Activated CD4-positive, alpha-beta T cell treated with anti-CD3 and anti-CD28 coated beads, Interleukin-2, amount 50 U/mL, for 24 hours (primary cell): ENCODE measurements at places on chromosomes 4 and X.
A peak's percentile ranks its signal among the peaks of the same experiment; 100 is the strongest.

DNA sequence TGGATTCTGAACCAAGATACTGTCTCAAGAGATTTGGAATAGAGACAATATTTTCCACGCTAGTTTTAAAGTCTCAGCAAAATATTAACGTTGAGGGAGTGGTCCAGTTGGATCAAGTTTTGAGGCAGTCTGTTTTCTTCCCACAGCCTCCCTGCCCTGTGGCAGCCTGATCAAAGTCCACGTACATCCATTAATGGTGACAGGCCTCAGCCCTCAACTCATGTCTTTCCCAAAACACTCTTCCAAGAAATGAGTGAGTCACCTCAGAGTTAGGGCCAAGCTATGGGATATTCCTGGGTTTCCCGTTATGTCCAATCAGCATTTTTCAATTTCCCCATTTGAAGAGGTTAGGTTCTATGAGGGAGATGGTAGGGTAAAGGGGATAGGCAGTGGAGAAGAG lies 28.5 kb downstream of the EGFL6 start:
- DNase-seq, result no peak

- DNase-seq, result no peak
Measured at GRCh38 chr4:154435895-154436294, 55.7 kb downstream of the DCHS2 start.

- DNase-seq, result no peak
Measured at GRCh38 chr4:11053601-11054220, 369.1 kb upstream of the CLNK start.

DNA sequence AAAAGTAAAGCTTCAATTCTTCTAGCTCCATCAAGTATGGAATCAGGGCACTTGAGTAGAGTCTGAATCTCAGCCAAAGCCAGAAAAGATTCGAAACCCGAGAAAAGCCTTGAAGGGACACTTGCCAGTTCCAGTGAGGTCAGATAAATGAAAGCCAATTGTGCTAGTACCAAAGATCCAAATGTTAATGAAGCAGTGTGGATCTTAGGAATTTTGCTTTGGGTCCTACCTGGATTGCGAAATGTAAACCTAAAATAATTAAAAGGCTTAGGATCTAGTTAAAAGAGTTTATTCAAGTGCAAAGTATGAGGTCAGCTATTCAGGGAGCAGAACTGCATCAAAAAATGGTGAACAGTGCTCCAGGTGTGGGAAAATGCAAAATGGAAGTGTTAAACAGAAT lies 552.6 kb downstream of the NAP1L3 start:
- no peak for DNase-seq

GRCh38 chrX:22739276-22739675 lies 260.5 kb upstream of the DDX53 start:
- no peak for DNase-seq

- DNase-seq, result no peak
Measured at GRCh38 chr4:65028592-65028991, 619.3 kb upstream of the TECRL start.

- no peak for DNase-seq
Measured at GRCh38 chrX:148530464-148531077, 30.2 kb downstream of the AFF2 start.

- DNase-seq, result no peak
Measured at GRCh38 chrX:107429090-107429489, 20.4 kb upstream of the FRMPD3 start.

GRCh38 chrX:115409551-115409950 lies 120.0 kb downstream of the LUZP4 start:
- no peak for DNase-seq

GRCh38 chrX:105870445-105870844 lies 48.1 kb downstream of the NRK start:
- no peak for DNase-seq

DNA sequence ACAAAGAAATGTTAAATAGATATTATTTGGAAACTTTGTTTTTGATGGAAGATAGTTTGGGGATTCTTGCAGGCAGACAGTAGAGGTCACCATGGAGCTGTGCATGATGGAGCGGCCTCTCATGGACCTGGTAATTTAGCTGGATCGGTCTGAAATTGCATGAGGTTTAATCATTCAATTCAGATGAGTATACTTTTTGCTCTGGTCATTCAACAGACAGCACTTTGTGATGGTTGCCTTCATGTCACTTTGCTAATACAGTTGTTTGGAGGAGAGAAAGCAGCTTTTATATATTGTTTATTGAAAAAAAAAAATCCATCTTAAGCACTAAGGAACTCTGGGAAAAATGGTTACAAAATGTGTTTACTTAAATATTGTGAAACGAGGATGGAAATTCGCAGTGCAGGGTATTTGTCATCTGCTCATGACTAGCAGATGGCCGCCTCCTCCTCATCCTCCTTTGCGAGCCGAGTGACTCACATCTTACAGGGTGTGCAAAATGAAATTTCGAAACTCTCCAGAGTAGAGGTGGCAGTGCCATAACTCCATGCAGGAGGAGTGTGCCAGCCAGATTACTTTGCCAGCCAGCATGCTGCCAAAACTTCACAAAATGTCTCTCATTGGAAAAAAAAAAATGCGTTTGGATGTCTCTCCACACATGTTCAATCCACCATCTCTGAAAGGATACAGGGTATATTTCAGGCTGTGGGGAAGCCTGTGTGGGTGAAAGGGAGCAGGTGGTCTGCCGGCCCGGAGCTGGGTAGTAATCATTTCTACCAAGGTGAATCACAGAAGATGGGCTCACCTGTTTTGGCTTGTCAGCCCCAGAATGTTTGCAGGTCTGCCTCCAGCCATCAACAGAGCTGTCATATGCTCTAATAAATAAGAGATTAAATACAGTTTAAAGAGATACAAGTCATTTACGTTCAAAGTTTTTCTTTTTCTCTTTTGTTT lies 314.9 kb upstream of the DIPK2B start:
- DNase-seq, result no peak

GRCh38 chr4:18388039-18388438 lies 366.5 kb upstream of the LCORL start:
- no peak for DNase-seq

GRCh38 chr4:173899813-173900212 lies 369.8 kb upstream of the HAND2 start:
- DNase-seq, result no peak

- DNase-seq, result peak; percentile 1
Measured at GRCh38 chrX:56397636-56398035, 165.5 kb downstream of the KLF8 start.

- DNase-seq, result no peak
Measured at GRCh38 chr4:140220058-140220457, 66.1 kb upstream of the MAML3 start.

- DNase-seq, result no peak
Measured at GRCh38 chrX:17425136-17425535, 50.1 kb downstream of the NHS start.

GRCh38 chrX:47844117-47844516 lies 7.4 kb downstream of the ZNF81 start:
- DNase-seq, result no peak

GRCh38 chr4:142960867-142961644 lies 115.0 kb upstream of the INPP4B start:
- DNase-seq, result no peak

DNA sequence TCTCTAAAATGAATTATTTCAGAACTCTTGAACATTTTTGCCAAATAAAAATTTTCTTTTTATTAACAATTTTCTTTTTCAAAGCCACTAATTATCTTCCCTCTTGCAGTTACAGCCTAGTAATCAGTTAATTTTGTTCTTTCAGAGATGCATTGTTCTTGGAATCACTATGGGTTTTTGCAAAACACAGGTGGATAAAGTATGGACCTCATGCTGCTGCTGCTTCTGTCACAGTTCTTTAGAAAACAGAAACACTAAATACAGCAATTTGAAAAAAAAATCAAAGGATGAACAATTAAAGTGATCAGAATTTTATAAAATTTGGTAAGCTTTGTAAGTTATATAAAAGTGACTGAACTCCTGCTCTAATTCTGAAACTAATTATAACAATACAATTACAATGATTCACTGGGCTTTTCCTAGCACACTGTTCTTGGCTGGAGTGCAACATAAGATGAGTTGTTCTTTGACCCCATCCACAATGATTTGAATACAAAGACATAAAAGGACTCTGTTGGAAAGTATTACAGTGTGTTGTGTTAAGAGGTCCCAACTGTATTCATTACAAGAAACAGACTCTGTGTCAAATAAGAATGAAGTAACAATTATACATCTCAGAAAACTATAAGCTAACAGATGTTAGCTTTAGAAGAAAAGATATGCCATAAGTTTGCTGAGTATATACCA lies 59.4 kb upstream of the GK2 start:
- no peak for DNase-seq

- no peak for DNase-seq
Measured at GRCh38 chrX:50770702-50771101, 43.3 kb downstream of the SHROOM4 start.

GRCh38 chrX:102978594-102978993 lies 41.5 kb downstream of the RAB40AL start:
- no peak for DNase-seq

DNA sequence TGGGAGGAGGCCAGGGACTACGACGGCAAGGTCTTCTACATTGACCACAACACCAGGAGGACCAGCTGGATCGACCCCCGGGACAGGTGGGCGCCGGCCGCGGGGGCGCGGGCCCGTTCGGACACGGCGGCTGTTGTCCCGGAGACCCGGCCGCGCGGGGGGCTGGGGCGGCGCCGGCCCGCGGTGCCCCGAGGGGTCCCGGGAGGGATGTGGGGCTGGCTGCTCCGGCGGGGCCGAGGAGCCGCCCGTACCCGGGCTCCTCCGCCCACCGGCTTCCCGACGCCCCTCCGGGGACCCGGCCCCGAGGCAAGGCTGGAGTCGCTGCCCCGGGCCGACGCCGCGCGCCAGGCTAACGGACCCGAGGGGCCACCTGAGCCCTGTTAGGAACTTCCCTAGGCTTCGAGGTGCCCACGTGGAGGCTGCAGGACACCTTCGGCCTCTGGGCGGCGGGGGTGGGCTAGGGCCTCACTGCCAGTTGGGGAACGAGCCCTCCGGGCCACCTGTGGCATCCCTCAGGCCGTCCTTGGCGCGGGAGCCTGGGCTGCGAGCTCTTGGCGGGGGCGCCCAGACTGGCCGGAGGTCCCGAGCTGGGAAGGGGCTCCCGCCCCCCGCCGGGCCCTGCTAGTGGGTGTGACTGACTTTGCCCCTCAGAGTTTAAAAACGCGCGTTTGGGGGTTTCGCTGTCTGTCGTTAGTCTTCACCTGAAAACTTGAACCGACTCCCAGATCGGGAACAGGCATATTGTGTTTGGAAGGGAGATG lies 660 bp downstream of the WWC2 start:
- DNase-seq, result no peak

- DNase-seq, result no peak
Measured at GRCh38 chr4:163701916-163702315, 207.4 kb downstream of the TMA16 start.

- DNase-seq, result peak; percentile 88
Measured at GRCh38 chrX:74614093-74614909, at the start of gene RLIM. Gene RLIM (minus strand): TSS chrX:74614624. CDS start chrX:74595977, 18,647 bp downstream.

- DNase-seq, result no peak
Measured at GRCh38 chr4:87835197-87835596, 2.4 kb downstream of the MEPE start.

DNA sequence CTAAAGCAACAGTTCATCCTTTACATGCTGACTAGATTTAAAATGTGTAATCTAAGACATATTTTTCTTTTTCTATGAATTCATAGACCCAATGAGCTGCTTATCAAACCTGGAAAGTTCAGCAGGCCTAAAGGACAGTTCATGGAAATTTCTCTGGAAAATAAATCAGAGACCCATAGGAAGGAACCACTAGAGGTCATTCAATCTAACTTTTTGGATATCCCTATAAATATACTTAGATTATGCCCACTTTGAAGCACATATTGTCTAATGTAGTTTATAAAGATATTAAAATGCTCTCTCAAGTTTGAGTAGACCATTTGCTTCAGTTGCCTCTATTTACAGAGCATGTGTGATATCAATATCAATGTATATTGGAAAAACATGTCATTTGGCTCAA lies 473.0 kb downstream of the FAT4 start:
- DNase-seq, result no peak

DNA sequence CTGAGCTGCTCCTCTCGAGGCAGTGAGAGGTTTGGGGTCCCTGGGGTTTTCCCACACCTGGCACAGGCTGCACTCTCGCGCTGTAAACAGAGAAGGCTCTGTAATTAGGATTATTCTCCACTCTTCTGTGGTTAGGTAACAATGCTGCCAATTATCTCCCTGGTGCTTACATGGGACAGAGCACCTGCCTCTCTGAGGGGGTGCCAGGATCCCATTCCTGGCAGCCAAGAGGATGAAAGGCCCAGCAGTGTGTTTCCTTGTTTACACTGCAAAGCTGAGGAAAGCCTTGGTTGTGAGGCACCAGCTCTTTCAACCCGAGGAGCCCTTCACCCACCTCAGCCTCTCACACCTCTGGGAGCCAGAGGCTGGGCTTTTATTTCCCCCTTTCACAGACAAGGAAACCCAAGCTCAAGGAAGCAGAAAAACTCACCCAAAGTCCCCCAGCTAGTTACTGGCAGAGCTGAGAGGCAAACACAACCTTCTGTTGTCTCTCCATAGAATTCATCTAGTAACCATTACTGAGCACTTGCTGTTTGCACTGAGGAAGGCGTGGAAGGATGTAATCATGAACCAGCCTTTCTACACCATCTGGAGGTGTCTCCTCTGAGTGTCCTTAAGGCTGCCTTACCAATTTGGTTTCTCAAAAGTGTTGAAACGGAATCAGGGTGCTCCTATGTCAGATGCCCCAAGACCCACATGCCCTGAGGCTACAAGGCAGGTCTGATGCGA lies 39.7 kb upstream of the PROM1 start:
- no peak for DNase-seq

- DNase-seq, result no peak
Measured at GRCh38 chr4:3311095-3311372, 18.2 kb downstream of the RGS12 start.

DNA sequence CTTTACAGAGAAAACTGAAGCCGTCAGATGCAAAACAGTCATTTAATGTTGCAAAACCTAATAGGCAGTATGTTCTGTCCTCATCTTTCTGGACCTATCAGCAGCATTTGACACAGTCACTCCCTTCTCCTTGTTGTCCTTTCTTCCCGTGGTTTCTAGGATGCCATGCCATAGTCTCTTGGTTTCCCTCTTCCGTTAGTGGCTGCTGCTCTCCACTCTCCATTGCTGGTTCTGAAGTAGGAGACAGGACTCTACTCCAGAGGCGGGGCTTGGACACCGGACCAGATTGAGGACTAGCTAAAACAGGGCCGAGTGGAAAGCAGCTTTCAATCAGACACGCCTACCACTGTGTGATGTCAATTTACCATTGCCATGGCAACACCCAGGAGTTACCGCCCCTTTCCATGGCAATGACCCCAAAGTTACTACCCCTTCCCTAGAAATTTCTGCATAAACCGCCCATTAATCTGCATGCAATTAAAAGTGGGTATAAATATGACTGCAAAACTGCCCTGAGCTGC lies 88.8 kb upstream of the CCDC160 start:
- DNase-seq, result no peak

DNA sequence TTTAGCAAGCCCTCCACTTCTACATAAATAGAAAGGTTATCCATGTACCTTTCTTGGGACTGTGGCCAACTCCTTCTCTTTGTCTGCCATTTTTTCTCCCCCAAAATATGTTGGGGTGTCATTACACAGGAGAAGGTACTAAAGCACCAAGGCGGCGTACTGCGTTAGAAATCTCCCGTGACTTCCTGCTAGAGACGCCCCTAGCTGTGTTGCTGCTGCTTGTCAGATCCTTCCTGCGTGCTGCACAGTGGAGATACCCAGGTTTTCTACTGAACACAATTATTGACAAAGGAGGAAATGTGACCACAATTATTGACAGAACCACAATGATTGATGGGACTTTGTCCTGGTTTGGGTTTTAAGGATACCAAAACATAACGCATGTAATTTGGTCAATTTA lies 97.7 kb downstream of the EFHC2 start:
- peak; percentile 7 for DNase-seq

- DNase-seq, result no peak
Measured at GRCh38 chrX:134460862-134461220, 876 bp downstream of the HPRT1 start.
